ENCODE measurements at places on chromosomes 7 and 10.

- peak; percentile 12 for DNase-seq
These were observed 37.0 kb upstream of the LRRC17 start for GRCh38 chr7:102875700-102876295.

GRCh38 chr10:30553626-30554439, 75.7 kb downstream of the LYZL2 start:
- no peak for DNase-seq

DNA sequence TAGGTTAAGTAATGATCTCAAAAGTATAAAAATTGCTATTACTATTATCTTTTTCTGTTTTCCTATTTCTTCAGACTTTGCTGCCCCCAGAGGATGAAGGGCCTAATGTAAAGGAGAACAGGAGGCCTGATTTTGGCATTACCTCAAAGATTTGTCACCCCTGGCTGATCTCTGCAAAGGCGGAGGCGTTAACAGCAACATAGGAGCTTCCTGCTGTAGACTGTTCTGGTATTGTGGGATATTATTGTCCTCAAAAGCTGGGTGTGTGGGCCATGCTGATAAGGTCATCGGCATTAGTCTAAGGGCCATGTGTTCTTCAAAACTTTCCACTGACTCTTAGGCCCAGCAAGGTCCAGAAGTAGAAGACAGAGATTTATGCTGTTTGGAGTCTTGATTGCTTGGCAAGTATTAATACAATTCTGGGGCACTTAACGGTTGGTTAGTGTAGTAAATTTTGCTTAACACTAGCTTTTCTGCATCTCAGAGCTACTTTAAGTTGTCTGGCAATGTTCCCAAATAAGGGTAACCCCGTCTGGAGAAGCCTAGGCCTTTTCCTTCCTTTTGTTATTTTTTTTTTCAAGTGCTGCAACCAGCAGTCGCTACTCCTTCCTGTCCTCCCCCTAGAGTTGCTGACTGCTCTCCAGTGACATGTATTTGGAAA, 14.0 kb upstream of the ENTPD1 start:
- no peak for DNase-seq

DNA sequence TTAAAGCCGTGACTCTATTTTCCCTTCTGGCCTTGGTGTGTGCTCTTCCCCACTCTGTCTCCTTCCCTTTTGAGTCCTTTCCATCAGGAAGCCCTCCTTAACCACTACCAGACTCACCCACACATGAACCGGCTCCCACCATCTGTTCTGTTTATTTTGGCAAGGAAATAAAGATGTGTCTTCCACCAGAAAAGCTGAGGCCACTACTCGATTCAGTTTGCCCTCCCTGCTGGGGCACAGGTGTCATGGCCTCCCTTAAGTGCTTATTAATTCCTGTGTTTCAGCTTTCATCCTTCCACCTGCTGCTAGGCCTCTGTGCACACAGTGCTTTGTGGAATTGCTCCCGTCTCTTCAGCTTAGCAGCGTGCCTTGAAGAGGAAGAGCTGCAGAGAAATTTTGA, 16.7 kb downstream of the POR start:
- no peak for DNase-seq
